ENCODE measurements at places on chromosomes 2 and 18.

DNA sequence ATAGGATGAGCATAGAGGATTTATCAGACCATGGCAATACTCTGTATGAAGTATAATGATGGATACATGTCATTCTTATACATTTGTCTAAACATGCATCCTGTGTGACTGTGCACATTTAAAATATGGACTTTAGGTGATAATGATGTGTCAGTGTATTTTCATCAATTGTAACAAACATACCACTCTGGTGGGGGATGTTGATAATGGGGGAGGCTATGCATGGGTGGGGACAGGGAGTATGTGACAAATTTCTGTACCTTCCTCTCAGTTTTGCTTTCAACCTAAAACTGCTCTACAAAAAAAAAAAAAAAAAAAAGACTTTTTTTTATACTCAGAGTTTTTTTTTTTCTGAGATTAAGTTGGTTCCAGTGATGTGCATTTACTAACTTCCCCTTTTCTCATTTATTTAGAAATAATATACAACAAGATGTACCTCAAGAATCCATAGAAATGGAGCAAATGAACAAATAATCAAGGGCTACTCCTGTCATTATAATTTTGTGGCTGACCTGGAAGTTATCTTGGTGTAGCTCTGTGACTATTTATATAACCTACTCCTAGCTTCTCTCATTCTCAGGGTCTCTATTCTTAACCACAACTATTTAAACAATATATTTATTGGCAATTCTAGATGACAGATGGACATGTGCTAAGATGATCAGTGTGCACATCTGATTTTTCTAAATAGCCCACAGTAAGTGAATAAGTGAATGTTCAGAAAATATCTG lies 108.9 kb upstream of the ITGA4 start:
- DNase-seq: no peak

- DNase-seq: no peak
Measured at GRCh38 chr2:31415421-31415820, 879 bp upstream of the XDH start.

DNA sequence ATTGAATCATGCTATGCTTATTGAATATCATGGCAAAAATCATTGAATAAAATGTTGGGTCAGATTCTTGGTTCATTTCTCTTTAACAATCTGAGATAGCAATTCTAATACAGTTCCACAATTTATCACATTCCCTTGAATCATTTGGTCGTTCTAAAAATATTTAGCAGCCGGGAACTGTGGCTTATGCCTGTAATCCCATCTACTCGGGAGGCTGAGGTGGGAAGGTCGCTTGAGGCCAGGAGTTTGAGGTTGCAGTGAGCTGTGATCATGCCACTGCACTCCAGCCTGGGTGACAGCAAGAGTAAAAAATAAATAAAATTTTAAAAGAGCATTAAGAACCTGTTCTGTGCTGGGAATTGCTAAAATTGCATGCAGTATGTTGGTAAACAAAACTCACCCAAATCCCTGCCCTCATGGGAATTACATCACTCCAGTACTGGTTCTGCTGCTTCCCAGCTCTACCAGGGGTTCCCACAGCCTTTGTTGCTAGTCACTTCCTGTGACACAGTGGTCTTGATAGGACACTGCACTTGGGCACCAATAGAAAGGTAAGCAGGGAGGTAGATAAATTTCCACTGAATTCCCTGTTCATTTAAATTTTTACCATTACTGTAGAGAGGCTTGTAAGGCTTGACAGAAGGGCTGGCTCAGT lies 200.4 kb downstream of the CTNNA2 start:
- no peak for DNase-seq

DNA sequence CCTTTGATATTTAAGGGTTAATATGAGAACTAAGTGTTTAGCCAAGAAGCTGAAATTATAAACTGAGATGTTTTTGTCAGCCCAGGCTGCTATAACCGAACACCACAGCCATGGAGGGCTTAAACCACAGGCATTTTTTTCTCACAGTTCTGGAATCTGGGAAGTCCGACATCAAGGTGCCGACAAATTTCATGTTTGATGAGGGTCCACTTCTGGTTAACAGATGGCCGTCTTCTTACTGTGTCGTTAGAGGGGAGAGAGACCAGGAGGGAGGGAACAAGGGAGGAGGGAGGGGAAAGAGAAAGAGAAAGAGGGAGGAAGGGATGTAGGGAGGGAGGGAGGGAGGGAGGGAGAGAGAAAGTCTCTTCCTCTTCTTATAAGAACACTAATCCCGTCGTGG lies 6.5 kb upstream of the CNDP2 start:
- no peak for DNase-seq

- no peak for DNase-seq
Measured at GRCh38 chr2:1360144-1360543, 53.1 kb upstream of the TPO start.

All from stimulated activated CD4-positive, alpha-beta T cell treated with anti-CD3 and anti-CD28 coated beads, Interleukin-4, amount 100 ng/mL, for 1 hour (primary cell).